ENCODE measurements at places on chromosomes 6 and 20. TPM values are rescaled to one million over a fixed set of nuclear protein-coding genes. Genes with fewer than 3 reads are reported as not detected.

DNA sequence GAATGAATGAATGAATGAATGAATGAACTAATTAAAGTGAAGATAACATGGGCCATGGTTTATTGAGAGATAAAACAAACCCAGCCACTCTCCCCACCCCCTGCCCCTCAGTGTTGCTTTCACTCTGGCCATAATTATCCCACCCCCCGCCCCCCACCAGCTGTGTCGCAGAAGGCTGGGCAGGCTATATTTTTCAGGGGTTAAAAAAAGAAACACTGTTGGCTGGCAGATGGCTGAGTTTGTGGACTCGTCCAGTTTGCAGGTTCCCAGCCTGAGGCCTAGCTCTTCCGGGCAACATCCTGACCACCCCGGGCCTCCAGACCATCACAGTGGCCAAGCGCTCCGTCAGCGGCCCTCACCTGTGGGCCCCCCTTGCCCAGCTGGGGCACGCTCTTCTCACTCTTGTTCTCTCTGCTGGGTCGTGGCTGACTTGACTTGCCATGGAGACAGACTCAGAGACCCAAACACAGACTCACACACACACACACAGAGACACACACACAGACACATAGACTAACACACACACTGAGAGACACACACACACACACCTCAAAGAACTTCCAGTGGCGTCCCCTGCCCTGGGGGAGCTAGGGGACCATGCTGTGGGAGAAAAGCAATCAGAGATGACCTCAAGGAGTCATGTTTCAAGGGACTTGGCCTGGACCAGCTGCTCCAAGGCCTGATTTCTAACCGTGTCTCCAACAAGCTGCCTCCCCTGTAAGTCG is 2.2 kb upstream of the GRM4 start:
- ATAC-seq: no peak

GRCh38 chr20:37697314-37697713 is 3.5 kb downstream of the CTNNBL1 start:
- no peak for ATAC-seq

GRCh38 chr20:11585752-11586352 is 331.8 kb upstream of the BTBD3 start:
- no peak for ATAC-seq

DNA sequence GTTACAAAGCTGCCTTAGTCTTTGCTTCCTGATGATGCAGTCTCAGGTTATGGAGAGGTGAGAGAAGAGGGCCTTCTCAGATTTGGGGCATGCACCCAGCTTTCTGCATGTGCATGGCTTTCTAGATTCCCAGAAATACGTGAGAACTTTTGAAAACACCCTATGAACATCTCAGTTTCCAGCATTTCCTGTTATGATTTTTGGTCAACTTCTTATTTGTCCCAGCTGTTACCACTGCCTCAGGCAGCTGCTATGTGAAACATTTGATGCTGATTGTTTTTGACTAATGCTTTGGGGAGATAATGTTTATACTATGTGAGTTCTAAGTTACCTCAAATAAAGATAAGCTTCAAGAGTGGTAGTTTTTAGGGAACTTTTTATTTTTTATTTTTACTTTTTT is 9.5 kb upstream of the SNAP25 start:
- no peak for ATAC-seq

DNA sequence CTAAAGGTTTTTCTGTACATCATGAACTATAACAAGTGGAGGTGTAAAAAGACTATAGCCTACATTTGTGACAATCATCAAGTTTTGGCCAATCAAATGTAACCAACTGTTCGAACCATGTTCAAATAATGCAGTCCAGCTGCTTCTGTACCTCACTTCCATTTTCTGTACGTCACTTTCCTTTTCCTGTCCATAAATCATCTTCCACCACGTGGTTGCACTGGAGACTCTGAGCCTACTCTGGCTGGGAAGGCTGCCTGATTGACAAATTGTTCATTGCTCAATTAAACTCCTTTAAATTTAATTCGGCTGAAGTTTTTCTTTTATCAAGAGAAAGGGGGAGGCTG is 270.4 kb upstream of the JARID2 start:
- no peak for ATAC-seq

DNA sequence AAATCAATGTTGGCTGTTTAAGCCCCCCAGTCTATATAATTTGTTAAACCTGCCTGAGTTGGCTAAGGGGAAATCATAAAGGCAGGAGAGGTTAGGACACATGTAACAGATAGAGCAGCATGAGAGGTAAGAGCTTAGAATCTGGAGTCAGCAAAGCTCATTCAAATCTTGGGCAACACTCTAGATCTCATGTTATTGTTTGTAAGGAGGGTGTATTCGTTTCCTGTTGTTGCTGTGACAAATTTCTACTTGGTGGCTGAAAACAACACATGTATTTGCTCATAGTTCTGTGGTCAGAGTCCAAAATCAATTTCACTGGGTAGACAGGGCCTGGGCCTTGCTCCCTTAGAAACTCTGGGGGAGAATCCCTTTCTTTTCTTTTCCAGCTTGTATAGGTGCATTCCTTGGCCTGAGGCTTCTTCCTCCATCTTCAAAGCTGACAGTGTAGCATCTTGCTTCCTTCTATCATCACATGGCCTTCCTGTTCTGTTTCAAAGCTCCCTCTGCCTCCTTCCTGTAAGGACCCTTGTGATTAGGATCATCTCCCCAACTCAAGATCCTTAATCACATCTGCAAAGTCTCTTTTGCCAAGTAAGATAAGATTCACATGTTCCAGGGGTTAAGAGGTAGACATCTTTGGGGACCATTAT is 4.4 kb downstream of the LY86 start:
- ATAC-seq: peak; percentile 37

DNA sequence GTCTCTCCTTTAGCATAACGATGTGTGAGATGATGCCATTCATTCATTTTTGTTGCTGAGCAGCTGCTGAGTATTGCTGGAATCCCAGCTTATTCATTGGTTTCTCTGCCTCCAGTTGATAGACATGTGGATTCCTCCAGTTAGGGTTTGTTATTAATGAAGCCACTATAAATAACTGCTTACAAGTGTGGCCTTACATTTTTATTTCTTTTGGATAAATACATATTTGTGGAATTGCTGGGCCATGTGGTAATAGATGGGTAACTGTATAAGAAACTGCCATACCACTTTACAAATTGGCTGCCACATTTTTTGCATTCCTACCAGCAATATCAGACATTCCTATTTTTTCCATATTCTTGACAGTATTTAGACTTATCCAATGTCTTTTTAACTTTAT is 2.6 kb upstream of the HLA-B start:
- no peak for ATAC-seq

- ATAC-seq: no peak
Observed at GRCh38 chr6:143301188-143301587, 149.3 kb downstream of the ADAT2 start.

- no peak for ATAC-seq
Observed at GRCh38 chr6:133289733-133290306, 48.7 kb downstream of the EYA4 start.

DNA sequence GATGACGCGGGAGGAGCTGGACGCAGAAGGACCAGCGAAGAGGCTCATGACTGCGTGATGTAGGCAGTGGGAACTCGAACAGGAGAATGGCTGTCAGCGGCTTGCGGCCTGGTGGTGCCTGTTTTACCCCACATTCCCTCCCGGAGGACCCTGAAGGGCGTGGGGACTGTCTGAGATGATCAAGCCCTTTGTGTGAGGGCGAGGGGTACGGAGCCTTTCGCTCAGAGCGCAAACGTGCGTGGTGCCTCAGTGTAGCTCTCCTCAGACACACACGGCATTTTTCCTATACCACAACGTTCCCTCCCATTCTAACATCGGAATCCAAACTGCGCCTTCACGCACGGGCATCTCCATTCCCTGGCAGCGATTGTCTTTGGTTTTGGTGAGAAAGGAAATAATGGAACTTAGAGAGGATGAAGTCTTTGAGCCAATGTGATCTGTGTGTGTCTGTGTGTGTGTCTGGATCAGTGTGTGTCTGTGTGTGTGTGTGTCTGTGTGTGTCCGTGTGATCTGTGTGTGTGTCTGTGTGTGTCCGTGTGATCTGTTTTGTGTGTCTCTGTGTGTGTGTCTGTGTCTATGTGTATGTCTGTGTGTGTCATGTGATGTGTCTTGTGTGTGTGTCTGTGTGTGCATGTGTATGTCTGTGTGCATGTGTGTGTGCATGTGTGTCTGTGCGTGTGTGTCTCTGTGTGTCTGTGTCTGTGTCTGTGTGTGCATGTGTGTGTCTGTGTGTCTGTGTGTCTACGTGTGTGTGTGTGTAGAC is 5.3 kb downstream of the PTK6 start:
- ATAC-seq: no peak

DNA sequence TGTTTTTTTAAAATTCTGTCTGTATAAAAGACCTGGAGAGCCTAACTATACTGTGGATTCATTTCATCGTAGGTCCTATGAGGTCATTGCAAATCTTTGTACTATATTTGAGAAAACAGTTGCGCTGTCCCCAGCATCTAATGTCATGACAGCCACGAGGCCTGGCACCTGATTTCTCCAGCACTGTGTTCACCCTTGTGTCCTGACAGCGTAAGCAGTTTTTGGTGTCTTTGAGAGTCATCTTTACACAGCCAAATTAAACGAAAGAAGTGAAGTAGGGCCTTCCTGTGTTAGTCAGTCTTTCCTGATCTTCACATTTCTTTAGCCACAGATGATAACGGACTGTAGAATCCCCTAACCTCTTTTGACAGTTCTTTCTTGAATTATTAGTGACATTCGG is 70.6 kb upstream of the PHACTR2 start:
- peak; percentile 78 for ATAC-seq

GRCh38 chr6:43299338-43300293 is 1.6 kb downstream of the SLC22A7 start:
- no peak for ATAC-seq

ANKRD66 gene
- not detected for total RNA-seq

CLIC5 gene
- 10.6 TPM for total RNA-seq

F13A1 gene
- total RNA-seq: 0.06 TPM

BTN1A1 gene
- 0.21 TPM for total RNA-seq

NFKBIE gene
- total RNA-seq: 26.9 TPM

ITPA gene
- total RNA-seq: 85.6 TPM

PAX1 gene
- not detected for total RNA-seq

SEC23B gene
- 105 TPM for total RNA-seq

OR12D3 gene
- total RNA-seq: not detected

All from activated T-helper 17 cell treated with anti-CD3 and anti-CD28 coated beads, Interleukin-2, amount 50 U/mL, for 72 hours (primary cell).